ENCODE measurements at places on chromosomes 1 and 21. TPM values are rescaled to one million over a fixed set of nuclear protein-coding genes. Genes with fewer than 3 reads are reported as not detected.

DNA sequence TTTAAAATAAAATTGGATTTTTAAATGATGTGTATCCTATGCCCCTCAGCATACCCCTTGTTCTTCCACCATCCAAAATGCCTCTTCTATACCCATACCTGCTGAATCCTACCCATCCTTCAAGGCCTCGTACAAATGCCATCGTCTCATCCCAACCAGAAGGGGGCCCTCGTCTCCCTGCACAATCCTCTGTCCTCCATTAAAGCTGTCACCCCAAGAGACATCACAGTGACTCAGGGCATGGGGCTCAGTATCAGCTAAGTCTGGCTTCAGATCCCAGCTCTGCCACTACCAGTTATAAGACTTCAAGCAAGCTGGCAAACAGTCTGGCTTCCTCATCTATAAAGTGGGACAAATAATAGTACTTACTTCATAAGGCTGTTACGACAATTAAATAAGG lies 23.8 kb downstream of the IGFN1 start:
- no peaks in the 10 kb centered on the region for H3K4me1 ChIP-seq
- no peak overlapping the region for H3K4me3 ChIP-seq
- no peaks in the 10 kb centered on the region for H3K36me3 ChIP-seq

DNA sequence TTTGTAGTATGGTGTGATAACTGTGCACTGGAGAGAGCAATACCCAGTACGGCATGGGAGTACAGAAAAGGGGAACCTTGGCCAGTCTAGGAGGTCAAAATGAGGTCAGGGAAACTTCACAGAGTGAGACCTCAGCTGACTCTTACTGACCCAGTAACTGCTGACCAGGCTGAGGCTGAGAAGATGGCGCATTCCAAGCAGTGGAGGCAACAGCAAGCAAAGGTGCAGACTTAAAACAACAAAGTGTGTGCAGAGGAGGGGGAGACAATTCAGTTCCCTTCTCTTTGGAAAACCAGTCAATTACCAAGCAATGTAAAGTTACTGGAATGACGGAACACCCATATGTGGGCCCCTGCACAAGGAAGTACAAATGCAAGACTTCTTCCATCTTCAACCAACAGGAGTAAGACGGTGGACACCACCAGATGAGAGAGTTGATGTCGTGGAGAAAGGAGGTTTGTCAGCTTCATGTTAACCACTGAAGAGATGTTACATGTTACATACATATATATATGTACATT lies 54.6 kb upstream of the PRDX6 start:
- H3K27ac ChIP-seq, result no peak overlapping the region
- H3K4me1 ChIP-seq, result peaks cover 8% of the 10 kb centered on the region
- no peak for DNase-seq
- H3K27me3 ChIP-seq, result no peaks in the 10 kb centered on the region
- no peaks in the 10 kb centered on the region for H3K36me3 ChIP-seq
- H3K4me3 ChIP-seq, result no peak overlapping the region

DNA sequence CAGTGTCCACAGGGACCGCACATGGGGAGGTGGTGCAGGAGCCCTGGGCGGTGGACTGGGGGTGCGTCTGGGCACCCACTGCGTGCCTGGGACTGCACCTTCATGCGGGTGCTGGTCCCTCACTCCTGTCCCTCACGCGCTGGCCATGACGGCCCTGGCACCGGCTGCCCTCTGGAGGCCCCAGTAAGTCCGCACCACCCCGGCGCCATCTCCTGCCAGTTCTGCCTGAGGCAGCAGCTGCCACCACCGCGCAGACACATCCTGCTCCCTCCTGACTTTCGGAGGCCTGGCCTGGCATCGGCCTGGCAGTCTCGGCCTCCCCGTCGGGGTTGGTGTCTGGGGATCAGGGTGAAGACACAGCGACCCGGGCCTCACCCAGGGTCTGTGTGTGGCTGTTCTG lies 64.8 kb downstream of the MORN1 start:
- DNase-seq, result no peak
- peaks cover 20% of the 10 kb centered on the region for H3K27me3 ChIP-seq

The HRNR gene
- total RNA-seq, result not detected

DNA sequence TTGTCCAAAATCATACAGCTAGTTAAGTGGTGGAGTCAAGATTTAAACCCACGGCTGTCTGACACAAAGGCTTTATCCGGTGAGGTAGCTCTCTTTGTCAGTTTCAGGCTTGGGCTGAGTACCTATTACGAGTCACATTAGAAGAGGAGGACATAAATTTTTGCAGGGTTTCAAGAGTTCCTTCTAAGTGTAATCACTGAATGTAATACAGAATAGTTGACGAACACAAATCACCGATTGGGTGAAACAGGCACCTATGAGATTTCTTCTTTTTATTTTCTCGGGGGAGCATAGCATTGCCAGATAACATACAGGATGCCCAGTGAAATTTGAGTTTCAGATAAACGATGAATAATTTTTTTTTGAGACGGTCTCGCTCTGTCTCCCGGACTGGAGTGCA lies 847 bp downstream of the PSMD4 start:
- peaks cover 8% of the 10 kb centered on the region for H3K36me3 ChIP-seq
- peaks cover 22% of the 10 kb centered on the region for H3K4me1 ChIP-seq
- DNase-seq, result no peak
- H3K27me3 ChIP-seq, result no peaks in the 10 kb centered on the region

GRCh38 chr1:22245726-22246125 lies 102.8 kb upstream of the WNT4 start:
- H3K27me3 ChIP-seq, result peaks cover 6% of the 10 kb centered on the region
- no peaks in the 10 kb centered on the region for H3K36me3 ChIP-seq
- no peak overlapping the region for H3K4me3 ChIP-seq
- H3K4me1 ChIP-seq, result peaks cover 41% of the 10 kb centered on the region
- no peak overlapping the region for H3K27ac ChIP-seq
- no peak for DNase-seq

- no peak overlapping the region for H3K4me3 ChIP-seq
- no peak overlapping the region for H3K27ac ChIP-seq
- DNase-seq, result no peak
These were observed 17.8 kb upstream of the SLAMF6 start for GRCh38 chr1:160540859-160541233.

The FRRS1 gene
- total RNA-seq, result 6.4 TPM

- no peak overlapping the region for H3K4me3 ChIP-seq
- H3K36me3 ChIP-seq, result peaks cover 7% of the 10 kb centered on the region
- no peaks in the 10 kb centered on the region for H3K27me3 ChIP-seq
- no peak overlapping the region for H3K27ac ChIP-seq
- no peak for DNase-seq
- H3K4me1 ChIP-seq, result peaks cover 6% of the 10 kb centered on the region
These were observed 139.0 kb upstream of the TMEM51 start for GRCh38 chr1:15014516-15014915.

The NID1 gene
- 12.4 TPM for total RNA-seq

The GALE gene
- 39.0 TPM for total RNA-seq

The TMEM9 gene
- total RNA-seq, result 97.1 TPM

- no peak for DNase-seq
- peaks cover 31% of the 10 kb centered on the region for H3K4me1 ChIP-seq
- no peaks in the 10 kb centered on the region for H3K27me3 ChIP-seq
- peaks cover 8% of the 10 kb centered on the region for H3K36me3 ChIP-seq
These were observed 12.1 kb downstream of the IRF2BP2 start for GRCh38 chr1:234597894-234598293.

DNA sequence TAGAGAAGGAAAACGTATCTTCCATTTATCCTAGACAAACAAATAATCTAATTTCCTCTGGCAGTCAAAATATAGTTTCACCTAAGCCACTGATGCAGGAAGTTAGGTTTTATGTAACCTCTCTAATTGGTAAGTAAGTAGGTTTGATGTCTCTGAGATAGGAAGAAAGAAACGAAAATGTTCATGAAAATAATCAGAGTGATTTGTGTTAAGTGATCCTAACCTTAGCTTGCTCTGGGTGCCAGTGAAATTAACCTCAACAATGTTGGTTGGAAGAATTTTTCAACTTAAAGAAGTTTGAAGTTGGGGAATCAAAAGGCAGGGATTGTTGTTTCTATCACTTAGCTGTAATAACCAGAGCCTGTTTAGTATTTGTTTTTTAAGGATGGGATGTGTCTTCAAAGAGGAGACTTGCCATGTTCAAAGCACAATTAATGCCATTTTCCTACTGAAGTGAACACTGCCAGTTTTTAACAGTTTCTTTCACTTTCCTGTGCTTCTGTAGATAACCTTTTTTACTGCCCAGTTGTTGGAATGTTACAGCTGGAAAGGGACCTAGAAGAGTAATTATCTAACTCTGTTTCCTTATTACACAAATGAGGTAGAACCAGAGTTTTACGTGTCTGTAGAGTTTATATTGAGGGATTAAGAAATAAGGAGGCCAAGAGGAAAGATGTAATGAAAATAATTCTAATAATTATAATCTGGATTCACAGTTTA lies 18.4 kb downstream of the HIPK1 start:
- peak overlapping the region; percentile 1 for H3K27ac ChIP-seq
- H3K4me3 ChIP-seq, result no peak overlapping the region
- DNase-seq, result no peak
- H3K4me1 ChIP-seq, result peaks cover 27% of the 10 kb centered on the region

- H3K4me1 ChIP-seq, result peaks cover 15% of the 10 kb centered on the region
- H3K27ac ChIP-seq, result peak overlapping the region; percentile 19
- no peaks in the 10 kb centered on the region for H3K27me3 ChIP-seq
- no peak overlapping the region for H3K4me3 ChIP-seq
These were observed 118.0 kb upstream of the MARK1 start for GRCh38 chr1:220409771-220410595.

The OBSCN gene
- 17.2 TPM for total RNA-seq

DNA sequence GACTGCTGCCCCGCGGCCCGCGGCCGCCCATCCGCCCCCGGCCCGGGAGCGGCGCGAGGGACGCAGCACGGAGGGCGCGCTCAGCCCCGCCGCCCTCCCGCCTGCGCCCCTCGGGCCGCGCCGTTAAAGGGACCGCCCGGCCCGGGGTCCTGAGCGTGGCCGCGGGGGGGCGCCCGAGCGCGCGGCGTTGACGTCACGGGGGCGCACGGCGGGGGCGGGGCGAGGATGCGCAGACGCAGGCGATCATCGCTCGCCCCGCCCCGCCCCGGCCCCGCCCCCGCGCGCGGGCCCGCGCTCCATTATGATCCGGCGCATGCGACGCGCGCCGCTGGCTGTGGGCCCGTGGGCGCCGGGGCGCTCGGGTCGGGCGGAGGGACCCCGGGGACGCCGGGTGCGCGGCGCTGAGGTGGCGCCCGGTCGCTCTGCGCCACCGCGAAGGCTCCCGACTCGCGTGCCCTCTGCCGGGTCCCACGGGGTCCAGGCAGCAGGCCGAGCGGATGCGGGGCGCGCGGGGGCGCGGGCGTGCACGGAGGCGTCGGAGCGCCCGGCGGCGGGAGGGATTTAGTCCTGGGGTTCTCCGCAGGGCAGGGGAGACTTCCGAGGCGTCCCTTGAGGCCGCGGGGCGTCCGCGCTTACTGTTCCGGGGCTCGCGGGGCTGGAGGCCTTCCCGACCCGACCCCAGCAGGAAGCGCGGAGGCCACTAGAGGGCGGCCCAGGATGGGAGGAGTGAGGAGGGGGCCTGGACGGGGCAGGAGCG lies at the start of gene DVL1:
TSS of gene DVL1 (minus strand) at position 163 of the 757 bp plus-strand sequence. CDS start 353 bp downstream, outside the sequence.
- peaks cover 17% of the 10 kb centered on the region for H3K4me1 ChIP-seq
- no peak for DNase-seq
- peaks cover 8% of the 10 kb centered on the region for H3K27me3 ChIP-seq
- H3K4me3 ChIP-seq, result peak within 1 kb of the TSS; percentile 85
- no peaks in the 10 kb centered on the region for H3K36me3 ChIP-seq

All from type B pancreatic cell (in vitro differentiated cells).